ENCODE measurements at places on chromosomes 5 and 9.

- DNase-seq: no peak
Observed at GRCh38 chr5:152118676-152119470, 194.2 kb upstream of the GLRA1 start.

DNA sequence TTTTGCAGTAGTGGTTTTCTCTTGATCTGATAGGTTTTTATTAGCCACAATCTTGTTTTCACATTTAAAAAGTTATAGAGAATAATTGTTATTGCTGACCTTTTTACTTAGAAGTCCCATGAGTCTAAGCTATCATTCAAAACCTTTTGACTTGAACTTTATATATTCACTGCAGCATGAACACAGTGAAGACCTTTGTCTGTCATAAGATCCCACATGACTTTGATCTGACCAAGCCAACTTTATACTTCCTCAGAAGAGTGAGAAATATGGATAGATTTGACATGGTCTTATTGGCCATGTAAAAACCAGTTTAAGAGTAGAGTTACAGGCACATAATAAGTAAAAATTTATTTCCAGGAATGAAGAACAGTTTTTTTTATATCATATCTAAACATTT is 34.1 kb downstream of the RAD1 start:
- no peak for DNase-seq

DNA sequence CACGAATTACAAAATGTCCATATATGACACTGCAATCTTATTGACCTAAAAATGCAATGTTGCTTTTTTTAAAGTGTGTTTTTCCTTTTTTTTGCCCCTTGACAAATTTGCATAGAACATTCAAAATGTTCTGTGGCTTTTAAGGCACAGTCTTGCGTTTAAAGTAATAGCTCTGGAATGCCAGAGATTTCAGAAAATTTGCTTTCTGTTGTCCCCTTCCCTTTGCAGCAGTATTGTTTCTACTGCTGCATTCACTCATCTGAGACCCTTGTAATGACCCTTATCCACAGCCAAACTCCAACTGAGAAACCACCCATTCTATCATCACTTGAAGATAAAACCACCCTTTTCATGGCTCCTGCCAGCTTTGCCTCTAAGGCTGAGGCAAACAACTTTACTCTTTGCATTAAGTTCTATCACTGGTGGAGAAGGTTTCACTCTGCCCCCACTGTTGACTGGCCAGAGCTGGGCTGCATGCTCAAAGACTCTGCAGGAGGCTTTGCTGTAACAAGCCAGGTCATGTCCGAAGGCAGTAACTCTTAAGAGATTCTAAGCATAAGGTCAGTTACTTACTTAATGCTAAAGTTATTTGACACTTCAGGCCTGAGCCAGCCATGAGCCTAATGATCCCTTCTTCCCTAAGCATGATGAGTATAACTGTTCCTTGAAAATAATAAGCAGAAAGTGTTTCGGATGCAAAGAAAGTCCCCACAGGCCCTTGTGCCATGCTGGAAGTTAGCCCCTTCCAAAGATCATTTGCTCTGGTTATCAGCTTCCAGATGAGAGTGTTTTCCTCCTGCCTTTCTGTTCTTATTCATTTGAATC is 101.9 kb downstream of the CD180 start:
- no peak for DNase-seq

DNA sequence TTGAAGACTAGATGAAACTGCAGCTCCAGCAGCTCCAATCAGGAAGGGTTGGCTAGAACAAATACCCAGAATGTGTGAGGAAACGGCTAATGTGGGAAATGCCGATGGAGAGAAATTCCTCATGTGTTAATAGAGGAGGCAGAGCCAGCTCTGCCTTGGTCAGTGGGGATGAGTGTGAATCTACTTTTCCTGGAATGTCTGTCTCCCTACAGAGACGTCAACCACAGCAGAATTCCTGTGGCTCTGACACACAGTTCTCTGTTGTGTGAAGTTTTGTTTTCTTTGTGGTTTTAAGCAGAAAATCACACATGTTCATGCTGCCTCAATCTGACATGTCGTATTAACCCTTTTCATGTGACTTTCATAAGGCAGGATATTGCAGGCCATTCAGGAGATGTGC is 476.6 kb upstream of the WWC1 start:
- DNase-seq: no peak

DNA sequence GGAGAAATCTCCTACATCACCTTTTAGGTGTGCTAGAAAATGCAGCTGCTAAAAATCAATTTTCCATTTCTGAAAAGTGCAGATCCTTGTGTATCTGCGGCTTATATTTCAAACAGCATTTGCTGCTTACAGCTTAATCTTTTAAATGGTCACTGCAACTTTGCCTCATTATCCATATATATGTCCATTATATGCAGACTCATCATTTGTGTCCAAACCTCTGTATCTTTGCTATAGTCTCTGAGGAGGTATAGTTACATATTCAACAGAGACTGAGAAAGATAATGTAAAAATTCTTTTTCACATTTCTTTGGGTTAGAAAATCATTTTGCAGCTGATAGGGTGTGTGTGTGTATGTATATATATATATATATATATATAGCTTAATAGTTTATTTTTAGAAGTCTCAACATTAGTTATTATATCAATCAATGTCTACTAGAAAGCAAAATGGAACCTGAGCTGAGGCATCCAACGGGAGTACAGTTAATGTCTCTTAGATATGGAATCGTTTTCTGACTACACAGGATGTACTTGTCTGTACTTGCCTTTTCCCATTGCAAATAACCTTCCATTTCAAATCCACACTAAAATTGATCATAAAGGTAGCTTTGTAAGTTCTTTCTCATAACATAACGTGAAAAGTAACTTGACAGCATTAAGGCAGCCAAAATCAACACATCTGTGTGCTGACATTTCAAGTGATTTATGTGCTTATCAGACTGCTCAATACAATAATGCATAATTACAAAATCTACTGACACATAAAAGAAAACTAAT is 267.0 kb upstream of the HAPLN1 start:
- DNase-seq: no peak

Data from activated T-cell treated with anti-CD3 and anti-CD28 coated beads, Interleukin-2, amount 50 U/mL, for 1 hour (primary cell).